Stimulated activated CD8-positive, alpha-beta memory T cell treated with anti-CD3 and anti-CD28 coated beads, Interleukin-2, amount 100 ng/mL, for 48 hours (primary cell): ENCODE measurements at places on chromosomes 7 and 10.

DNA sequence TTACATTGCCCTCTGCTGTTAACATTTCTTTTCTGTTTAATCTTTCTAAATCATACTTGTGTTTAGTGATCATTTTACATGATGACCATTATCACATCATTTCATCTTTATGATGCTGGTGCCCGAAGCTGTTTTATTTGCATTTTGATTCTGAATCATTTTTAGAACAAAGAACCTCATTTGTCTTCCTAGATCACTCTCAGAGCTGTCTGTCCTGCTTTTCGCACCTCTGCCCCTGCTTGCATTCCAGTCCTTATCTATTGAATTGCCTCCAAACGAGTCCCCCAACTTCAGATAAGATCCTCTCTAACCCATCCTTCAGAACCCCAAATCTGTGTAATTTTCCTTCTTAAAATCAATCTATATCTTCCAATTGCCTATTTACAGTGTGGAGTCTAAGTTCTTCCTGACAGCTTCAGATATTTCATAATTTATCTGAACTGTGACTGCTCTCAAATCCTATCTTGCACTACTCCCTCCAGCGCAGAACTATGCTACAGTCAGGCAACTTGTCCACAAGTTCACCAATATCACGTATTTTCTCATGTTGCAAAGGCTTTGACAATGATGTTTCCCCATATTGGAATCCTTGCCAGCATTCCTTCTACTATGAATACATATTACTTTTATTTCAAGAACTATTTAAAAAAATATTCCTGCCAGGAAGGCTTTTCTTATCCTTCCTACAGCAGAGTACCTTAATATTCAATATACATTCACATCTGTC is 346.5 kb upstream of the CACNA2D1 start:
- DNase-seq, result no peak

DNA sequence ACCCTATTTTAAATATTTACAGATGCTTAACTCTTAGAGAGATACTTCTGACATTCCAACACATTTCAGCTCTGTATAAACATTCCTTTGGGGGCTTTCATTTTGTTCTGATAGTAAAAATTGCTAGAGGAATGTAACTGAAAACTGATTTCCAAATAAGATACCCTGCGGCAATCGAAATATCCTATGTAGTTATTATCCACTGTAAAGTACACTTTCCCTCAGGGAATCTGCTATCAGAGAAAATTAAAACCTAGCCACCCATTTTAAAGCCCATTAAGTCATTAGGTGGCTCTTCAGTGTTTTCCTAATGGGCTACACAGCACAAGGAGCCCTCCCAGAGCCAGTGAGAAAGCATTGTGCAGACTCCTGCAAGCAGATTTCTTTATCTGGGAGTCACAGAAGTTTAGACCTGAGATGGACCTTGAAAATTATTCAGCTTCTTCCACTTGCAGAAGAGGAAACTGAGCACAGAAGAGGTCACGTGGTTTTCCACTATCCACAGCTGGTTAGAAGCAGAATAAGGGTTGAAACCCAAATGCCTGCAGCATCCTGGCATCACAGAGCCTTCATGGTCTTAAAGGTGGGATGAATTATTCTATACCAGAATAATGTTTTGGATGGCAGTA is 12.6 kb upstream of the CPVL start:
- no peak for DNase-seq

DNA sequence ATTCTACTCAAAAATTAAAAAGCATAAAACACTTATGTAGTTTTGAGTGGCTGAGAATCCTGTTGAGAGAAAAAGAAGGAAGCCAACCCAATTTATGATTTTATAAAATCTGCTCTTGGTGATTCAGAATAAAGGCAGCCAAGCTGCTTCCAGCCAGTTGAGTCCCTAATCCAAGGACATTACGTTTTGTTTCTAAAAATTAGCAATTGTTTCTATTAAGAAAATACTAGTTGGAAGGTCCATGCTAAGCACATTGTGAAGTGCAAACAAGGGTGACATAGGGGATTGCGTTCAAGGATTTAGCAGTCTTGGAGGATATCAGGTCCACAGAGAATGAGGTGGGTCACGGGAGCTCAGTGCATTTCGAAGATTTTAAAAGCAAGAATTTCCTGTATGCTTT is 987.7 kb downstream of the TYW1 start:
- no peak for DNase-seq

GRCh38 chr7:139641337-139641992 is 118.0 kb downstream of the CLEC2L start:
- DNase-seq, result no peak

- DNase-seq, result no peak
Measured at GRCh38 chr10:30055226-30055662, 4.1 kb downstream of the JCAD start.

DNA sequence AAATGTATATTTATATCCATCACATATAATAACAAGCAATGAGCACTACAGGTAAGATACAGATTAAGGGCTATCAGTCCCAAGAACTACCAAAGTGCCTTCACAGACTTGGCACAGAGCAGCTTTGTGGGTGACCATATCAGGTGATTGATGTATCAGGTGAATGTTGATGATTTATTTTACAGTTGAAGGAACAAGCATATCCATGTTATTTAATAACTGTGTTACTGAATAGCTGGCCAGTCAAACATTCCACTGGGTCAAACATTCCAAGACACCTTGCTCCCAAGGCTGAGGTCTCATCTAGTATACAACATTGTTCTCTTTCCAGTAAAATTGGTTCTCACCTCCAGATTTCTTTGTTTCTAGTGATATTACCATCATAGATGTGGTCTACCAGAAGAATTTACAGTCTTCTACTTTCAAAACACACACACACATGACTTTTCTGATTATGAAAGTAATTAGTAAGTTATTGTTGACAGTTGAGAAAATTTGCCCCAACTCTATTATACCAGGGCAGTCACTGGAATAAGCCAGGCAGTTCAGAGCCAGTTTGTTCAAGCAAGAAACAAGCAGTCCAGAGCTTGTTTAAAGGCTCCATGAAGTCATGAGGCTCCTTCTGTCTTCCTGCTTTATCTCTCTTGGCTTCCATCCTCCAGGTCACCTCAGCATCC is 68.2 kb downstream of the ELAPOR2 start:
- no peak for DNase-seq

GRCh38 chr10:62243647-62243997 is 25.0 kb downstream of the RTKN2 start:
- no peak for DNase-seq

DNA sequence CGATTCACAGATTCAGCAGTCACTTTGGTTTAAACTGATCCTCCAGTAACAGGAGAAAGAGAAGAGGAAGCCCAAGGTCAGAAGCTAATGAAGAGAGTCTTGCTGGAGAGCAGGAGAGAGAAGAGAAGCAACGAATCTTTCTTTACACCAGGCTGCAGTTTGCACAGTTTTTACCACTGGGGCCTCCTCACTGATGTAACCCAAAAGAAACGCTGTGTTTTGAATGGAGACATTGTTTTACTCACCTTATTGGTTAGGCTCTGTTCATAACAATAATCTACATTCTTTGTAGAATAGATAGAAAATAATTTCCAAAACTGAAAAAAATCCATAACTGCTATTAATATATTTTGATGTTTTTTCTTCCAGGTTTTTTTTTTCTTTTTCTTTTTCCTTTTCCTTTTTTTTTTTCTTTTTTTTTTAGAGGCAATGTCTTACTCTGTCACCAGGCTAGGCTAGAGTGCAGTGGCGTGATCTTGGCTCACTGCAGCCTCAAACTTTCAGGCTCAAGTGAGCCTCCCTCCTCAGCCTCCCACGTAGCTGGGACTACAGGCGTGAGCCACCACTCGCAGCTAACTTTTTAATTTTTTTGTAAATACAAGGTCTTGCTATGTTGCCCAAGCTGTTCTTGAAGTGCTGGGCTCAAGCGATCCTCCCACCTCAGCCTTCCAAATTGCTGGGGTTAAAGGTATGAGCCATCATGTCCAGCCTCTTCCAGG is 27.6 kb downstream of the LYZL1 start:
- DNase-seq, result no peak

- DNase-seq, result no peak
Measured at GRCh38 chr7:85890244-85890811, 703.5 kb upstream of the SEMA3D start.

- no peak for DNase-seq
Measured at GRCh38 chr7:15555381-15555859, 6.4 kb downstream of the AGMO start.

- no peak for DNase-seq
Measured at GRCh38 chr10:16470747-16471146, 33.9 kb downstream of the PTER start.

DNA sequence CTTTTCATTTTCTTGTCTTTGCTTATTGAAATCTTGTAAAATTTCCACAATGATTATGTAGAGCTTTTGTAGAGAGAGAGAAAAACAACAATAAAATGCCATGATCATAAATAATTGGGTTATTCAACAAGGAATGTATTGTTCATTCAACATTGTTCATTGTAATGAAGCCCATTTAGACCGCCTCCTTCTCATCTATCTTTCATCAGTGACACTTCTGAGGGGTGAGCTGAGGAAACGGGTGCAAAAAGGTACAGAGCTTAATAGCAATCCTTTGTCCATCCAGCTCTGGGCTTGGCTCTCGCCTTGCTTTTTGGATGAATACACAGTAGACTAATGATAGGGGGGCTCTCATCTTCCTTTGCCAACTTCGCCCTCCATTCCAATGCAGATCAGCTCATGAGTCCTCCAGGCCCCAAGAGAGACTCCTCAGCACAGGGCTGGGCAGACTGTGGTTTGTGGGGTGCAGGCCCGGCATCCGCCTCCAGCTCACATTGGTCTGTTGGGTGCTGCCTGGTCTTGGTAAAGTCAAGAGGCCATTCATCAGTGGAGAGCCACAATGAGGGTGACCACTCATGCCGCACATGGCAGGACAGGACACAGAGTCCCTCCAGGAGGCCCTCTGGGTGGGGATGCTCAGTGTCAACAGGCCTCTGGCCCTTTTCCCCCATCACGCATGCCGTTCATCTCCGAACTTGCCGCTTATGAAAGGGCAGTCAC is 17.9 kb upstream of the PPA1 start:
- DNase-seq, result no peak

DNA sequence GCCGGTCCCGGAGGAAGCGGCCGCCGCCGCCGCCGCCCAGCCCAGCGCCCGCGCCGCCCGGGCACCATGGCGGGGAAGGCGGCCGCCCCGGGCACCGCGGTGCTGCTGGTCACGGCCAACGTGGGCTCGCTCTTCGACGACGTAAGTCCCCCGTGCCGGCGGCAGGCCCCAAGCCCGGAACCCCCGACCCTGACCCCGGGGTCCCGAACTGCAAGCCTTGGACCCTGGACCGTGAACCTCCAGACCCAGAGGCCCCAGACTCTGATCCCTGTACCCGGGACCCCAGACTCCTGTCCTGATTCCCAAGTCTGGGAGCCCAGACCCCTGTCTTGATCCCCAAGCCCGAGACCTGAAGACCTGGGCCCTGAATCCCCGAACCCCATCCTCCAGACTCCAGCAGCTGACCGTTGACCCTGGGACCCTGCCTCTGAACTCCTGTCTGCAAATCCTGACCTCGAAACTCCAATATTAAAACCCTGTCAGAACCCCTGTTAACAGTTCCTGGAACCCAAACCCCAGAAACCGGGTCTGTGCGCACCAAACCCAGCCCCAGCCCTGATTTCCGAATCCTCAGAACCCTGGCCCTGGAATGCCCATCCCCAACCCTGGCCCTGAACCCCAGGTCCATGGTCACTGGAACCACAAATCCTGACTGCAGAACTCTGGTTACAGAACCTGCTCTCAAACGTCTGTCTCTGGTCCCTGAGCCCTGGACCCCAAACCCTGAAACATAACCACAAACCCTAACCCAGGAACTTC is 623 bp downstream of the INPP5A start:
- DNase-seq, result no peak

DNA sequence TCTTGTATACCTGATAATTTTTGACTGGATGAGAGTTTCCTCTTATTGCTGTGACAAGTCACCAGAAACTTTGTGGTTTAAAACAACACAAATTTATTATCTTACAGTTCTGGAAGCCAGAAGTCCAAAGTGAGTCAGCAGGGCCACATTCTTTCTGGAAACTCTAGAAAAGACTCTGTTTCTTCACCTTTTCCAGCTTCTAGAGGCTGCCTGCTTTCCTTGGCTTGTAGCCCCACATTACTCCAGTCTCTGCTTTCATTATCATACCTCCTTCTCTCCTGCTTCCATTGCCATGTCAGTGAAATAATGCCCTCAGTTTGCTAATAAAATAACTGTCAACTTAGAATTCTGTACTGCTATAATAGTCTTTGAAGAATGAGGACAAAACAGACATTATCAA is 65.3 kb downstream of the VCL start:
- DNase-seq, result no peak

DNA sequence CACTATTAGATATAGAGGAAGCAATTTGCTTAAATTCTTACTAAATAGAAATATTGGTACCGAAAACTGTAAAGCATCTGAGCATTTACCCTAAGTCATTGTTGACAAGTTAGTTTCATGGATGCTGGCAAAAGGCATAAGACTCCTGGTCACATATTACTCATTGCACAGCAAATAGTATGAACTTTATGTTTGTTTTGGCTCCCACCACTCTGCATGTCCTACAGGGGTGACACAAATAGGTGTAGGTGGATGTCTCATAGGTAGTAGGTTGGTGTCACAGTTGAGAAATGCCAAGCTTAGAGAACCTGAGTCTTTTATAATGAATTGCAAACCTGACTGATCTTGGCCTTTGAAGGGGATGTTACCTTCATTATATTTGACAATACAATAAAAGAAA is 199.6 kb upstream of the SEMA3D start:
- no peak for DNase-seq

DNA sequence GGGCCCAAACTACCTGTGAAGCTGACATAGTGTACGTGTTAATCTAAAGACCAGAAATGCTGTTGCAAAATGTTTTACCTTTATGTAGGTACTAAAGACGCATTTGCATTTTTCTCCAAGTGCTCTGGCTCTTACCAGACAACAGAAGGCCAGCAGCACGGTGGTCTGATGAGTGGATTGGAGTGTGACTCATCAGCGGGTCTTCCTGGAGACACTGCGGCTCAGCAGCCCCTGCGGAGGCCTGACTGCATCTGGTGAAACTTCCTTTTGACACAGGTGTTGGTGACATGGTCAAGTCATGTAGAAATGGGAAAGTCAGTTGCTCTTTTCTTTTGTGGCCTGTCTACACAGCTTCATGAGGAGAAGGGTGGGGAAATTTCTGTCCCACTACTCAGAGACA is 723.6 kb downstream of the INHBA start:
- DNase-seq, result no peak

DNA sequence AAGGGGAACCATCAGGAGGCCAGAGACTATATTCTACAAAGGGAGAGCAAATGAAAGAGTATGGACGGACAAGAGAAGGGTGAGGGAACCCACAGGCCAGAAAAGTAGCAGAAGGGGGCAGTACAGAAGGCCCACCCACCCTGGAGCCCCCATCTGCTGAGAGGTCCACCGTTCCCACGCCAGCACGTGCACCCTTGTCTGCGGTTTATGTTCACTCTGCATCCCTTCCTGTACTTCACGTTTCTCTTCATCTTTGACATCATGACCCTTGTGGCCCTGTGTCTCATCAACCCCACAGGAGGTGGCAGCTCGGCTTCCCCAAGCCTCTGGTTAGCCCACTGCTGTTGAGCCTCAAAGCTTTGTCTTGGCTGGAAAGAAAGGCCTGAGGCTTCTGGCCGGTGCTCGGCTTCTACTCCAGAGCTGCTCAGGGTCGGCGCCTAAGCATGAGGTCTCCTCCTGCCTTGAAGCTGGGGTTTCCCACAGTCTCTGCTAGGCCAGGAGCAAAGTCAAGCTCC is 138.0 kb downstream of the DLG5 start:
- no peak for DNase-seq
